Naive thymus-derived CD4-positive, alpha-beta T cell (primary cell): ENCODE measurements at places on chromosomes 11 and 22. TPM values are rescaled to one million over a fixed set of nuclear protein-coding genes. Genes with fewer than 3 reads are reported as not detected.

GRCh38 chr11:8017894-8018483 lies 30.9 kb downstream of the EIF3F start:
- H3K27me3 ChIP-seq = peaks cover 4% of the 10 kb centered on the region
- peaks cover 4% of the 10 kb centered on the region for H3K4me1 ChIP-seq
- no peak overlapping the region for H3K27ac ChIP-seq
- no peak overlapping the region for H3K4me3 ChIP-seq

DNA sequence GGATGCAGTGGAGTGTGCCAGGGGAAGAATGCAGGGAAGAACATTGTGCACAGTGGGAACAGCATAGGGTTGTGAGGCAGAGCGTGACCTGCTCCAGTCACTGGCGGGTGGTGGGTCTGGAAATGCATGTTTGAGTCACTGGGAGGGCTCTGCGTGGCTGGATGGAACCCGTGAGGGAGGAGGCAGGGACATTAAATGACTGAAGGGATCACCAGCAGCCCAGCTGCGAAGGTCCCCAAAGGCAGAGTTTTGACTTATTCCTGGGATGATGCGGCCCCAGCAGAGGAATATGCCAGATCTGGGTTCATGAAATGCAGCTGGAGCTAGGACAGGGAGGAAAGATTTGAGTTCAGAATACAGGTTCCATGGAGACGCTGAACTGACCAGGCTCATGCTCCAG lies 104.0 kb upstream of the FGF3 start:
- no peak overlapping the region for H3K27ac ChIP-seq
- no peaks in the 10 kb centered on the region for H3K4me1 ChIP-seq
- no peak overlapping the region for H3K4me3 ChIP-seq
- no peak for DNase-seq
- H3K36me3 ChIP-seq = no peaks in the 10 kb centered on the region

- no peaks in the 10 kb centered on the region for H3K27me3 ChIP-seq
- no peak overlapping the region for H3K27ac ChIP-seq
- peaks cover 4% of the 10 kb centered on the region for H3K4me1 ChIP-seq
- H3K4me3 ChIP-seq = no peak overlapping the region
- H3K36me3 ChIP-seq = no peaks in the 10 kb centered on the region
These were observed 168.6 kb upstream of the B3GAT1 start for GRCh38 chr11:134580610-134580975.

Gene NXPE1
- polyA plus RNA-seq = not detected

DNA sequence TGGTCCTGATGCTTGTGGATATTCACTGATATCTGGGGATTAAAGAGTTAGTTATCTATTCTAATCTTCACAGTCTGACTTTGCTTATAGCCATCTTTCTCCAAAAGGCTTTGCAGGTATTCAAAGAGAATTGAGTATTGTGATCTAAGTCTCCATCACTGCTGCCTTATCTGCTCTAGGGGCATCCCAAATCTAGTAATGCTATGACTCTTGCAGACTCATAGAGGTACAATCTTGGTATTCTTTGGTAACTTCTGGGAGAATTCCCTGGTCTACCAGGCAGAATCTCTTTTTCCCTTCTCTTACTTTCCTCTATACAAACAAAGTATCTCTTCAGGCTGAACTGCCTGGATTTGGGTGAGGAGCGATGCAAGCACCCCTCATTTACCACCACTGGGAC lies 746.3 kb downstream of the JRKL start:
- DNase-seq = no peak
- no peaks in the 10 kb centered on the region for H3K36me3 ChIP-seq
- H3K27me3 ChIP-seq = no peaks in the 10 kb centered on the region
- no peak overlapping the region for H3K27ac ChIP-seq
- no peak overlapping the region for H3K4me3 ChIP-seq

- no peaks in the 10 kb centered on the region for H3K36me3 ChIP-seq
- no peak for DNase-seq
- no peaks in the 10 kb centered on the region for H3K4me1 ChIP-seq
- no peak overlapping the region for H3K27ac ChIP-seq
- no peaks in the 10 kb centered on the region for H3K27me3 ChIP-seq
These were observed 684.0 kb upstream of the CCDC90B start for GRCh38 chr11:83970061-83970671.

DNA sequence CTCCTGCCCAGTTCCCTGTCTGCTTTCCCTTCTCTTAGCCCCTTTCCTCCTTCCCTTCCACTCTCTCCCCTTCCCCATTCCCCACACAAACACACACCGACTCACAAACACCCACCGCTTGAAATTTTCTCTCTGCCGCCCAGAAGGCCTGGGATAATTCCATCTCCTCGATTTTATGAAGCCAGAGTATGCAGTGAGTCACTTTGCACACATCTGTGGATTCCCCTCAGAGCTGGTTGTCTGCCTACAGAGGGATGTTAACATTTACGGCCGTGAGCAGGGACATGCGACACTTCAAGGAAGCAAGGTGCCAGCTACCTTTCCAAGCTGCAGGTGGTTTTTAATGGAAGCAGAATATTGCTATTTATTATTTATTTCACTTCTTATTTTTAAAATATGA lies 332.0 kb downstream of the TENM4 start:
- DNase-seq = no peak
- H3K4me3 ChIP-seq = no peak overlapping the region
- H3K36me3 ChIP-seq = no peaks in the 10 kb centered on the region
- H3K27ac ChIP-seq = no peak overlapping the region
- H3K27me3 ChIP-seq = no peaks in the 10 kb centered on the region

GRCh38 chr11:35363246-35363801 lies 56.0 kb downstream of the SLC1A2 start:
- DNase-seq = no peak
- H3K27ac ChIP-seq = no peak overlapping the region
- no peaks in the 10 kb centered on the region for H3K4me1 ChIP-seq
- no peaks in the 10 kb centered on the region for H3K36me3 ChIP-seq

DNA sequence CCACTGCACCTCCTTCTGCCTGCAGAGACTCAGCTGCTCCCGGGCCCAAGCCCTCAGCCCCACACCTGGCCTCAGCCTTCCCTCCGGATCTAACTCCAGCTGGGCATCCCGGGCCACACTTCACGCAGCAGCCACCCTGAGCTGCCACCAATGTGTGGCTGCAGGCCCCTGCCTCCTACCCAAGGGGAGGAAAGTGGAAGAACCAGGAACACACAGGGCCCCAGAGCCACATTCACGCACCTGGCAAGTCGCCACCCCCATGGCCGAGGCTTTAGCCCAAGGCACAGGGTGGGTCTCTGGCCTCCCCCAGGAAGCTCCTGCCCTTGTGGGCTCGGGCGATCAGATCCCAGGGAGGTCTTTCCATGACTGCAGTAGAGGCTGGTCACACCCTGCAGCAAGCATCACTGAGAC lies 345.6 kb downstream of the CTTN start:
- no peaks in the 10 kb centered on the region for H3K36me3 ChIP-seq
- H3K27me3 ChIP-seq = no peaks in the 10 kb centered on the region
- no peak overlapping the region for H3K4me3 ChIP-seq
- H3K27ac ChIP-seq = no peak overlapping the region

DNA sequence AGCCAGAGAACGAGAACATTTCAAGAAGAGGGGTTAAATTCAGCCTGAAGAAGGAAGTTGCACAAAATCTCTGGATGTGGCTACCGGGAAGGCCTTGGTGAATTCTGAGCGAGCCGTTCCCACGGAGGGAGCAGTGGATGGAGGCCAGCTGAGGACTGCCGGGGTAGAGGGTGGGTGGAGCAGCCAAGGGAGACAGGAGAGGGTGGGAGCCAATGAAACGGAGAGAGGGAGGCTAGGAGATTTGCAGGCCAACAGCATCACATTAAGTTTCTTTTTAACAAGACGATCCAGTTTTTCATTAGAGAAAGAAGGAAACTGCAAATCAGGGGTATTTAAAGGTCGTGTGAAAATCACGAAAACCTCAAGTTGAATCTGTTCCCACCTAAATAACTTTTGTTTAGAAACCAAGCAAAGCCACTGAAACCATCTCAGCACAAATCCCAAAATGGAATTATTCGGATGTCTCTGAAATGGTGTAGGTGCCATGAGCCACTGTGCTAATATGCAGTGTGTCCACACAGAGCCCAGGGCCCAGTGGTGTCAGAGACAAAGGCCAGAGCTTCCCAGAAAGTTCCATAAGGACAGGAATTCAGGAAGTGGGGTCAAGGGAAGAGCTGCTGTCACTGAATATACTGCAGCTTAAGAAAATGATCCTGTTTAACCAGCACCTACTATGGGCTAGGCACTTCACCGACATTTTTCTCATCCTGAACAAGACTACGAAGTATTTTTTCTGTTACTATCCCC lies 59.7 kb upstream of the SLC35C1 start:
- no peak for DNase-seq
- no peaks in the 10 kb centered on the region for H3K4me1 ChIP-seq
- H3K27me3 ChIP-seq = no peaks in the 10 kb centered on the region
- no peak overlapping the region for H3K27ac ChIP-seq

- H3K4me3 ChIP-seq = no peak overlapping the region
- no peak for DNase-seq
- no peaks in the 10 kb centered on the region for H3K27me3 ChIP-seq
These were observed 32.9 kb downstream of the ZC3H7B start for GRCh38 chr22:41334215-41334614.

DNA sequence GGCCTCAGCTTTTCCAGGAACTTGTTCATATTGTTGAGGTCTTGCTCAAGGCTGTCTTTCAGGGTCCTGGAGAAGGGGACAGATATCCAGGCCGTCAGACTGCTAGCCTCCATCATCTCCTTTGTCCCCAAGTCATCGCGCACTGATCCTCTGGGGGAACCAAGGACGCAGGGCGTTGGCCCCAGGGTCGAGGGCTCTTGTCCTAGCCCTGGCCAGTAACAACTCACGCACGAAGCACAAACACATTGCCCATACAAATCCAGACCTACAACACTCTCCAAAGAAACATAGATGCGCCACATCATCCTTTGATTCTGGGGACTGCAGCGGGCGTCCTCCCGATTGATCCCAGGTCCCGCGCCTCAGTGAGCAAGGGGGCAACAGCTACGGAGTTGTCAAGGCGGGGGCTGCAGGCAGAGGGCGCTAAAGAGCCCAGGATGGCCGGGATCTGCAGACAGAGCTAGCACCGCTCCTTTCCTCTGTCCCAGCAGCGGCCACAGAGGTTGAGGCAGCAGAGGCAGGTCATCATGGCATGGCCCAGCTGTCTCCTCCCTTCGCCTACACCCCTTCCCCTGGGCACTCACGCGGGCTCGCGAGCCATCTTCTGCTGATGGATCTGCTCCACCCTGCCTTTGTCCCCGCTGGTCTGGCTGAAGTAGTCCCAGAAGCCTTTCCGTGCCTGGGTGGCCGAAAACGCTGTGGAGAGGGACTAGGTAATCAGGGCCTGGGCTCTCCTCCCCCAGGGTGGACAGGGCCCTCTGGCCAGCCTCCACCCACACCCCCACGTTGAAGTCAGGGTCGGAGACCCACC lies 472 bp downstream of the APOA5 start:
- no peak overlapping the region for H3K4me3 ChIP-seq
- no peak overlapping the region for H3K27ac ChIP-seq
- peaks cover 15% of the 10 kb centered on the region for H3K4me1 ChIP-seq
- peaks cover 8% of the 10 kb centered on the region for H3K36me3 ChIP-seq
- H3K27me3 ChIP-seq = no peaks in the 10 kb centered on the region

Gene TSKU
- not detected for polyA plus RNA-seq

Gene HNRNPUL2
- 1.9 TPM for polyA plus RNA-seq

- H3K36me3 ChIP-seq = no peaks in the 10 kb centered on the region
- no peak for DNase-seq
These were observed 118.2 kb upstream of the CSNK2A3 start for GRCh38 chr11:11471201-11471600.

- no peaks in the 10 kb centered on the region for H3K4me1 ChIP-seq
- H3K27ac ChIP-seq = no peak overlapping the region
- no peak for DNase-seq
- no peaks in the 10 kb centered on the region for H3K27me3 ChIP-seq
- no peak overlapping the region for H3K4me3 ChIP-seq
These were observed 54.0 kb downstream of the BDNF start for GRCh38 chr11:27646051-27646818.

DNA sequence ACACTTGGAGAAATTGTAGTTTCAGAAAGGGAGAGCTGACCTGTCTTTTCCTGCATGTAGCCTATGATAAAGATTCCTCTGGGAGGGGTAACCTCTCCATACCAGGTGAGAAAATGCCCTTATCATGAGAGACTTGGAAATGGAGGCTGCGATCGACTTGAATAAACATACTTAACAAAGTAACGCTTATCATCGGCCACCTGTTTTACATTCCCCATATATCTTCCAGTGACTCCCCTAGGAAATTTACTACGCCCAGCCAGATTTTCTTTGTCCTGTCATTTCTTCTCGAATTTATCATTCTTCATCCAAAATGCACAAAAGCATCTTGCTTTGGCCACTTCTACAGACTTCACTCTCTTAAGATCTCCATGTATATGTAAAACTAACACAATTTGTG lies 143.5 kb downstream of the CCDC81 start:
- H3K27ac ChIP-seq = no peak overlapping the region
- DNase-seq = no peak
- no peaks in the 10 kb centered on the region for H3K27me3 ChIP-seq
- H3K4me1 ChIP-seq = no peaks in the 10 kb centered on the region

GRCh38 chr22:20107951-20108756 lies 7.8 kb upstream of the RANBP1 start:
- no peaks in the 10 kb centered on the region for H3K27me3 ChIP-seq
- H3K27ac ChIP-seq = no peak overlapping the region
- no peak overlapping the region for H3K4me3 ChIP-seq

Gene UBQLNL
- polyA plus RNA-seq = not detected

Gene SLC7A4
- polyA plus RNA-seq = 0.08 TPM

Gene OPCML
- polyA plus RNA-seq = not detected
